ENCODE measurements at places on chromosomes 1 and 21.

DNA sequence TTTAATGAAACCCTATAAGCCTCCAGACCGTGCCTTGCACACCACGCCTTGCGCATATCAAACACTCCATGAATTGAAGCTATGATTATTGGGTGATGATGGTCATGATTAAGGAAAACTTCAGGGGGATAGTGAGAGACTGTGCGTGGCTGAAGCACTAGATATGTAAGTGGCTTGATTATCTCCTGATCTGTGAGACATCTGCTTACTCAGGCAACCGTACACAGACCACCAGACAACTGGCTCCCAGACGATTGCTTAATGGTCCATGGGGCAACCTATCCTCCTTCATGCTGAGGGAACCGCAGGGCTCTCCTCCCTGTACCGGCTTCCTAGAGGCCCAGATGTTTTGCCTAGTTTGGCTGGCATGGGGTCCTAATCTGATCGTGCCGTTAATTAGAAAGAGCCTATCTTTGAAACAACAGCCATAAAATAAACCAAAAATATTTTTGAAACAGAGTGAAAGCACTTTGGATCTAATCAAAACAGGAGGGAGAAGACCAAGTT is 51.6 kb downstream of the IRF2BP2 start:
- no peak for DNase-seq

DNA sequence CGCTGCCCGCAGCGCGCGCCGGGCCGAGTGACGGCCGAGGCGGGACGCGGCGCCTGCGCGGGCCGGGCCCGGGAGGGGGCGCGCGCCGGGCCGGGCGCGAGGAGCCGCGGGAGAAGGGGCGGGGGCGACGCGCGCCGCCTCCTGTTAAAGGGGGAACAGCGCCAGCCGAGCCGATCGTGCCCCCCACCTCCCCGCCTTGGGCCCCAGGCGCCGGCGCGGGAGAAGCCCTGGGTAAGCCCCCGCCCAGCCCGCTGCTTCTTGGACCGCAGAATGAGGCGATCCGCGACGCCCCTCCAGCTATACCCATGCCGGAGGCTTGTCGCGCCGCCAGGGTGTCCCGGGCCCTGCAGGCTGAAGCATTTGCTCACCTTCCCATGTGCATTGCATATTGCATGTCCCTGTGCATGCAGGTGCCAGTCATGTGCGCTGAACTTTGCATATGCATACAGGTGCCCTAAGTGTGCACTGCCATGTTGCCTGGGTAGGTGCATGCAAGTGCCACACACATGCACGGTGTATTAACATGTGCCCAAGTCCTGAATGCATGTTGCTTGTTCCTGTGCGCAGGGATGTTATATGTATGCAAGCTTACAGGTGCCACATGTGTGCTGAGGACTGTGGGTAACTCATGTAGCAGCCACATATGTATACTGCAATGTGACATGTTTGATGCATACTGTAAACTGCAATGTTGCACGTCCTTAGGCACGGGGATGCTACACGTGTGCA is at the start of gene ADGRB2:
ADGRB2 (minus strand) TSS at position 29 of the 729 bp plus-strand sequence. CDS start 7,119 bp downstream, outside the sequence.
- DNase-seq, result peak; percentile 62

DNA sequence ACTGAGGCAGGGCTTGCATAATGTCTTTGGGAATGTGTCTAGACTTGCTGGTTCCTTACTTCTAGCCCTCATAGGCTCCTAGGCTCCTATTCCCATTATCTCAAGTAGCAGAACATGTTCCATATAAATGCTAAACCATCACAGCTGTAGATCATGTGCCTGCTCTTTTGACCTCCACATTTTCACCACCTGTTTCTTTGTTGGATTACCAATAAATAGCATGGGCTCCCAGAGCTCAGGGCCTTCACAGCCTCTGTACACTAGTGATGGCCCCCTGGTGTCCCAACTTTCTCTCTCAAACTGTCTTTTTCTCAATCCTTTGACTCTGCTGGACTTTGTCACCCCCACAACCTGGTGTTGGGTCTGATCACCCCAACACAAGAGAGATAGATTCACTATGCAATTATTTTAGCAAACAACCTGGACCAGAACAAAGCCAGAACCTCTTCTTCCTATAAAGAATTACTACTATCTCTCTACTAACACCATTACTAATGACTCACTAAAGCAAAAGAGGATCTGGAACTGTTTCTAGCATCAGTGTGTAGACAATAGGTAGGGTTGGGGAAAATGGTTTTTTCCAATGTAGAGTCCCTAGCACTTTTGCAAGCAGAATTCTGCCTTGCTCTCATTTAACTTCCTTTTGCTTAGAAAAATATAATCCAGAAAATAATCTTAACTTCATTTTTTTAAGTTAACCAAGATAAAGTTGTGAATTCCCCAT is 51.7 kb downstream of the WLS start:
- no peak for DNase-seq

DNA sequence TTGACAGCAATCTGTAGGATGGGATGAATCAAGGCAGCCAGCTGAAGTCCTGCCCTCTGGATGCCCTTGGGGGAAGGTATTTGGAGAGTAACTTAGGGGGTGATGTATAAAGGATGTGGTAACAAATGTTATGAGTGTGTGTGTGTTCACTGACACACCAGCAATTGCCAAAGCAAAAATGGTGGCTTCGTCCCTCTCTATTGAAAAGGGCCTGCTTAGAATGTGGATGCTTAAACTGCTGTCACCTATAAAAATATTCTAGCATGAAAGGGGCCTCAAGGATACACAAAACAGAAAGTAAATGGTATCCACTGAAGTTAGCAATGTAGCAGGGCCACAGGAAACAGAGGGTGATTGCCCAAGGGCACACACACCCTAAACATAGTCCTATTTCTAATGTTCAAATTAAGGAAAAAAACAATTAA is 15.1 kb upstream of the AIM2 start:
- no peak for DNase-seq

DNA sequence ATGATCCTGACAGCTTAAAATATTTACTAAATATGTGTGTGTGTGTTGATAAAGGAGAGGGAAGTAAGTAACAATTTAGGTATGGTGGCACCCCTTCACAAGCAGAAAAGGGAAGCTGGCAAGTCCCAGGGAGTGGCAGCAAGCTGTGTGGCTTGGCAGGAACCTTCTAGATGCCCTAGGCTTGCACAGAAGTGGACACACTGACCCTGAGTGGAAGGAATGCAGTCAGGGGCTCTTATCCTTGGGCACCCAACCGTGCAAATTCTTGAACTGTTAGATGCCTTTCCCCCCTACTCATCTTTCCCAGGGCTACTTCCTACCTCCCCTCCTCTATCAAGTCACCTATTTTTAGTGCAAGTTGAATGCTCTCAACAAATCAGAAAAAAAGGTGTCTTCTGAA is 18.9 kb downstream of the ACP6 start:
- no peak for DNase-seq

DNA sequence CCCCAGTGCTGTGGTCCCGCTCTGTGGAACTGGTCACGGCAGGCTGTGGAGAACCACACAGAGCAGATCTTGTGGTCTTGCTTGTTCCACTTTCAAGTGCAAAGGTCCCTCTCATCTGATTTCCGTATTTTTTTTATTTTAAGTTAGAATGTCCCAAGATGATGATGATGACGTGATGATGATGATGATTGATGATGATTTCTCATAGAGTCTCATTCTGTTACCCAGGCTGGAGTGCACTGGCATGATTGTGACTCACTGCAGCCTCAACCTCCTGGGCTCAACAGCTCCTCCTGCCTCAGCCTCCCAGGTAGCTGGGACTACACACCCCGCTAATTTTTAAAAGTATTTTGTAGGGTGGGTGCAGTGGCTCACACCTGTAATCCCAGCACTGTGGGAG is 12.2 kb downstream of the EVA1C start:
- DNase-seq, result no peak

- DNase-seq, result no peak
Observed at GRCh38 chr1:178500936-178501554, 4.3 kb upstream of the CLEC20A start.

GRCh38 chr21:14877581-14878228 is 187.1 kb downstream of the NRIP1 start:
- no peak for DNase-seq

- DNase-seq, result no peak
Observed at GRCh38 chr1:6423321-6423999, 1.1 kb upstream of the ESPN start.

- DNase-seq, result no peak
Observed at GRCh38 chr1:74830766-74831165, 97.8 kb downstream of the TYW3 start.

DNA sequence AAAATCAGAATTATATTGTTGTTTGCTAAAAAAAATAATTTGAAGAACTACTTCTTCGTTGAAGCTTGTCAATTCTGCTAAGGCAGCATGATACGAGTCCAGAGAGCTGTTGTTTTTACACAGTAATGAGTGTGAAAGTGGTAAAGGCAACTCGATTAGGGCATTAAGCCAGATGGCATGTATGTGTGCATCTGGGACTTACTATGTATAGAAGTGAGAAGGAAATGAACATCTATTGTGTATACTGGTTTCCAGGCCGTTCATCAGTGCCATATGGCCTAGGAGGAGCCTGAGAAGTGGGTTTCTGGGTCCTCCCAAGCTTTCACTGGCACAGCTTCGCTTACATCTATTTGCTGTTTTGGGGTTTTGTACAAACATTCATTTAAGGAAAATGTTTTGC is 5.7 kb downstream of the CTPS1 start:
- no peak for DNase-seq

GRCh38 chr1:245298781-245299180 is 144.0 kb downstream of the KIF26B start:
- no peak for DNase-seq

DNA sequence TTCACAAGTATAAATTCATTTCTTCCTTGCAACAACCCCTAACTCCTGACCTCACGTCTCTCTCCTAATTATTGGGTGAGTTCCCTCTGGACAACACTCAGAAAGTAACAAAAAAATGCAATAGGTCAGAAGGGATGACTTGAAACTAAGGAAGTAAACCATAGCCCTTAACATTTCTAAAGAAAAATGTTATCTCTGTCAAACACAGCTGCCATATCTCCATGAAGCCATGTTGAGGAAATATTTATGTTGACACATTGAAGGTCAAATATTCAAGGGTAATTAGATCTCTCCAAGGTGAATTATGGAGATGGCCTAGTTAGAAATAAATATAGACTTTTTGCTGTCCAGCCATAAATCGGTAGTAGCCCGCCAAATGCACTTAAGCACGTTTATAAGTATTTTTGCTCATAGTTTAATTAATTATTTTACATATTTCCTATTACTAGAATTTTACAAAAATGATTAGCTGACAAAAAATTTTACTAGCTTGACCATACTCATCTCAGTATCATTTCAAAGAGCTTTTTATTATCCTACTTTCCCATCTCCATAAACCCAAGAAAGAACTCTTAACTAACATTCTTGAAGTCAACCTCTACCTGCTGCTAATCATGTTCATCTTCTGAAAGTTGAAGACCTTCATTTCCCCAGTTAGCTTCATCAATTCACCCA is 160.1 kb upstream of the PKN2 start:
- DNase-seq, result no peak

DNA sequence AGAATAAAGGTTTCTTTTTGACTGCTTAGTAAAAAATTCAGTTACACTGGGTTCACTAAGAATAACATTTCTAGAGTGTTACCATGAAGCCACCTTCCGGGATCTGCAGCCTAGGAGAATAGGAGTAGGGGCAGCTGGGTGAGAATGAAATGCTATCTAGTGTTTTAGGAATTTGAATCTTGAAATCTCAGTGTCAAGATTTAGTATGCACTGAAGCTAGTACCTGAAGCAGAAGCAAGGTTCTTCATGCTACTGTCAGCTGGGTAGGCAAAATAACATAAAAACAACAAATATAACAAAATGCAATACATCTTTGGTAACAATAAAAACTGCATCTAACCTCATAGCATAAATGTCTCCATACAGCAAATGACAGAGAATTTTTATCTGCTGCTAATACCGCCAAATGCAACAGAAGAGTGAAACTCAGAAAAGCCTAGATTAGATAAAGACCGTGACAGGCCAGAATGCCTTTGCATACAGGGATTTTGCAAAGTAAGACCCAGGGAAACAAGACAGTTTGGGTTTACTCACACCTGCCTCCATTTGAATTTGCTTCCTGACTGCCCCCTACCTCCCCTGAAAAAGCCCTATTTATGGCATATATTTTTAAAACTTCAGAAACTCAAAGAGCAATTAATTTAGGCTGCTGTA is 58.2 kb downstream of the GADD45A start:
- DNase-seq, result no peak

GRCh38 chr1:34663031-34663430 is 91.8 kb upstream of the GJB5 start:
- no peak for DNase-seq

- no peak for DNase-seq
Observed at GRCh38 chr1:41357451-41358101, 3.7 kb upstream of the FOXO6 start.

- no peak for DNase-seq
Observed at GRCh38 chr21:44057960-44058651, 46.0 kb downstream of the TRAPPC10 start.

DNA sequence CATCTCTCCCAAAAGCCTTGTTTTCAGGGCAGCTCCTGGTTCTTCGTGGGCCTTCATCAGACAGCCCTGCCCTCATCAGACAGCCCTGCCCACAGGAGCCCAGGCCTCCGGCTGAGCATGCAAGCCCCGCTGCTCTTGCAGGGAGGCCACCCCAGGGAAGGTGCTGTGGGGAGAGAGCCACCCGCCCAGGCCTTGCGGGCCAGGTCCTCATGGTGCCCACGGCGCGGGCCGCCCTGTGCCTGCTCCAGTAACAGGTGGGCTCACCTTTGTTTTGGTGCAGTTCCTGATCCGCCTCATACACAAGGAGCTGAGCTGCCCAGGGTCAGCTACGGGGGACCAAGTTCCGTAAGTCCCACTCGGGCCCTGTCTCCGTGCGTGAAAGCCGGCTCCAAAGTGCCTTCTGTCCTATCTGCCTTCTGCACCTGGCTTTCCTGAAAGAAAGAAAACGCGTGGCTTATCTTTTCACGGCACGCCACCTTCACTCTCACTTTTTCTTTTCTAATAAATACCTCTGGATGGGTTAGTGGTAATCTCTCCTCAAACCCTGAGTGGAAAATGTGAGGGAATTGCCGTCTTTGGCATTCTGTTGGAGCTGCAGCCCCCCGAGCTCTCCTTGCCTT is 65.9 kb downstream of the SLC37A1 start:
- DNase-seq, result no peak

DNA sequence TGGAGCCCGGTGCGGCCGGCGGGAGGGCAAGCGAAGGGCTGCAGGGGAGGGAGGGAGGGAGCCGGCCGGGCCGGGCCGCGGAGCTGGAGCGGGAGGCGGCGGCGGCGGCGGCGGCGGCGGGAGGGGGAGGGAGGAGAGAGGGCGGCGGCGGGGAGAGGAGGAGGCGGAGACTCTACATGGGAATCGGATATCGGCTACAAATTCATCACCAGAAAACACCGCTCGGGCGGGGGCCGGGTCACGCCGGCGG is at the start of gene AKT3:
AKT3 (minus strand) TSS at position 42 of the 250 bp plus-strand sequence. CDS start 7,073 bp downstream, outside the sequence.
- DNase-seq, result peak; percentile 83

DNA sequence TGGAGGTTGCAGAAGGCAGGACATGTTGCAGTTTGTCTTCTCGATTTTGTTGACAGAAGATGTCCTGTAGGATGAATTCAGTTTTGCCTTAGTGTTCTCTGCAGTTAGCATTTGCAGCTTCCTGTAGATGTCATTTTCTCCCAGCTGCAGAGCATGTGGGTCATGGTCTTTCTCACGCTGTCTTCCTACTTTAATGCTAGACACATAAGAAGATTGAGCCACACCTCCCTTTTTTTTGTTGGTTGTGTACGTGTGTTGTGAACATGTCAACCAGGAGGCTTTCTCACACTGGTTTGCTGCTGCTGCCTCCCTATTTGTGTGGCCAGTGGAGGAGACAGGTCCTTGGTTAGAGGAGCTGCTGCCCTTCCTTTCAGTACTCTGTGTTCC is 110.7 kb downstream of the VPS13D start:
- DNase-seq, result no peak
